ENCODE measurements at places on chromosomes 3 and 15. TPM values are rescaled to one million over a fixed set of nuclear protein-coding genes. Genes with fewer than 3 reads are reported as not detected.

Gene POTEB2
- total RNA-seq: not detected

Gene CDHR4
- total RNA-seq: 0.12 TPM

Gene UTS2B
- total RNA-seq: 0.37 TPM

Gene NAALADL2
- 13.7 TPM for total RNA-seq

Gene TGM4
- not detected for total RNA-seq

Gene GABRR3
- not detected for total RNA-seq

Gene EPHA3
- total RNA-seq: 1.9 TPM

Gene IP6K1
- total RNA-seq: 30.5 TPM
